ENCODE measurements at places on chromosomes 5 and 9. TPM values are rescaled to one million over a fixed set of nuclear protein-coding genes. Genes with fewer than 3 reads are reported as not detected.
A peak's percentile ranks its signal among the peaks of the same experiment; 100 is the strongest.

GRCh38 chr9:105331160-105331559 is 86.7 kb downstream of the SLC44A1 start:
- DNase-seq = no peak

GRCh38 chr5:134577022-134577795 is 51.7 kb downstream of the JADE2 start:
- no peak for DNase-seq

DNA sequence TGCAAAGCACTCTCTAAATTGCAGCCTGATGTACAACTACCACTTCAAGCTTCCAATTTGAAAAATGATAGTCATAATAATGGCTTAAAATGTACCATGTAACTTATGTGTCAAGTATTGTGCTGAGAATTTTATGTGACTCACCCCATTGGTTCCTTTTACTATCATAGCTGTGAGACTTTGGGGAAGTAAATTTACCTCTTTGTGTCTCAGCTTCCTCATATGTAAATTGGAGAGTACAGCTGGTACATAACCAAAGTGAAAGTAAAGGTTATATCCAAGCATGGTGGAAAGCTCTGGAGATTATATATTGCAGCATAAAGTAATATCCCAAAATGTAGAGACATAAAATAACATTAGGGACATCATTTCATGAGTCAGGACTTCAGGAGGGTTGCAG is 2200.4 kb upstream of the C9orf72 start:
- no peak for DNase-seq

GRCh38 chr5:71934322-71934721 is 173.0 kb upstream of the MAP1B start:
- no peak for DNase-seq

DNA sequence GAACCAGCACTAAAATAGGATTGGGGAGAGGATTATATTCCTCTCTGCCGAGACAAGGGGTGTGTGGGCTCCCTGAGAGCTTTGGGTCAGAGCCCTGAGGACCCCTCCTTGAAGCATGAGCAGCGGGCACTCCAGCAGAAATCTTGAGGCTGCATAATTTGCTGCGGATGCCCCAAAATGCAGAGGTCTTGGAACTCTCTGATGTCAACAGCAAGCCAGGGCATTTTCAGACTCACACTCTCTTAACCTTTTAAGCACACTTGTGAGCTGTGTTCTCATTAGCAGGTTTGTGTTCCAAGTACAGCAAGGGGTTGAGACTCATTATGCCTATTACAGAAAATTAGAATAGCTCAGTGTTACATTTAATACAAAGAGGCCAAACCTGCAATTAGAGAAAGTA is 513.0 kb upstream of the ADAMTS16 start:
- no peak for DNase-seq

- DNase-seq = no peak
Measured at GRCh38 chr9:130467316-130467715, 22.6 kb downstream of the ASS1 start.

- DNase-seq = no peak
Measured at GRCh38 chr5:93583439-93583767, 381 bp downstream of the NR2F1 start.

- DNase-seq = no peak
Measured at GRCh38 chr5:71528206-71528605, 58.9 kb upstream of the MCCC2 start.

GRCh38 chr9:31259824-31260223 is 1124.6 kb upstream of the ACO1 start:
- DNase-seq = no peak

- no peak for DNase-seq
Measured at GRCh38 chr9:123614306-123615263, 258.6 kb downstream of the CRB2 start.

GRCh38 chr9:132794730-132795380 is 83.2 kb downstream of the AK8 start:
- no peak for DNase-seq

DNA sequence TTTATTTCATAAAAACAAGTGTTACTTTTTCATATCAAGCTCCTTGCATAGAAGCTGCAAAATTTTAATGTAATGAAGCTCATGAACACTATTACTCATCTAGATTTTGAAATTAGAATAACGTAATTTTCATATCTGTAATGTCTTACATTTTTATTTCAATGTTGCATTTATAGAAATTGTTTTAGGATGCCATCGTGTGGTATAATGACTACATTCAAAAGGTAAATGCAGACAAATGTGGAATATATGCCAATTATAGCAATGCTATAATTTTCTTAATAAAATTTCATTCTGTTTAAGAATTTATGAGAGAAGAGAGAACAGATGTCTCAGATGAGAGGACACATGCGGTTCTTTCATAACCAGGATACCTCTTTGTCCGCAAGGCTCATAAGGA is 230.2 kb downstream of the TMEM232 start:
- no peak for DNase-seq

- no peak for DNase-seq
Measured at GRCh38 chr9:107388890-107389289, 100.7 kb downstream of the KLF4 start.

GRCh38 chr9:1267581-1267980 is 217.4 kb downstream of the DMRT2 start:
- no peak for DNase-seq

- no peak for DNase-seq
Measured at GRCh38 chr9:7058473-7058872, 300.7 kb downstream of the KDM4C start.

GRCh38 chr9:137064027-137064879 is 6.1 kb downstream of the SAPCD2 start:
- peak; percentile 65 for DNase-seq

GRCh38 chr5:41115281-41115680 is 44.1 kb upstream of the MROH2B start:
- DNase-seq = no peak

- DNase-seq = no peak
Measured at GRCh38 chr5:45038366-45038987, 229.7 kb downstream of the MRPS30 start.

- DNase-seq = peak; percentile 34
Measured at GRCh38 chr9:2621722-2622460, at the start of gene VLDLR. VLDLR (plus strand) TSS chr9:2621787; CDS start chr9:2622190, 403 bp downstream.

GRCh38 chr5:144191998-144192397 is 21.3 kb downstream of the KCTD16 start:
- DNase-seq = no peak

DNA sequence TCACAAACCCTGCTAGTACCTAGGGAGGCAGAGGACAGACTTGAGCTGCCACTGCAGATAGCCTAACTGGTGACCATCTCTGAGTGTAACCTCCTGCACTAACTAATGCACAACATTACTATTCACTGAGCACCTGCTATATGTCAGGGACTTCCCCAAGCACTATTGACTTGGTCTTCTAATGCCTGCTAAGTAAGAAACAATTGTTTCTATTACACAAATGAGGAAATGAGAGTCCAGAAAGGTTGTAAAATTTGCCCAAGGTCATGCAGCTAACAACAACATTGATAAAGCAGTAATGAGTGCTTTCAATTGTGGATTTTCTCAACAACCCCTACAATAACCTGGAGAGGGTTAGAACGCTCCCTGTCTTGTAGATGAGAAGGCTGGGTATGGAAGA is 183.7 kb downstream of the ZNF462 start:
- no peak for DNase-seq

DNA sequence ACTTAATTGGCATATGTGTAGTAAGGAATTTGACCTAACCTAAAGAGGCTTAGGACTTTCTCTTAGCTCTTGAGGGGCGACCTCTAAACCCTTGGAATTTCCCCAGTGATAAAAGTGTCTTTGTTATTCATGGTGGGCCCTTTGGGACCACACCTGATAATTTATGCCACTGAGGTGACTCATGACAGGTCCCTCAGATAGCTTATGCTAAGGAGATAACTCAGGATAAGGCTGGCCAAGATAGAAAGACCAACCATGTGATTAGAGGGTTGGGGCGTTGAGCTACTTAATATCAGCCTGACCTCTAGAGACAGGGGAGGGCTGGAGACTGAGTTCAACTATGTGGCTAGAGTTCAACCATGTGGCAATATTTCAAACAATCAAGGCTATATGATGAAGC is 218.1 kb downstream of the AP3B1 start:
- DNase-seq = no peak

Gene SHISAL2B
- total RNA-seq = 0.51 TPM

Gene CER1
- total RNA-seq = not detected

Gene CARTPT
- total RNA-seq = not detected

Gene DIPK1B
- total RNA-seq = 51.3 TPM

Gene OMD
- not detected for total RNA-seq

Gene CD74
- total RNA-seq = 41.3 TPM
